Neural crest cell (in vitro differentiated cells): ENCODE measurements at places on chromosomes 3 and 15. TPM values are rescaled to one million over a fixed set of nuclear protein-coding genes. Genes with fewer than 3 reads are reported as not detected.

DNA sequence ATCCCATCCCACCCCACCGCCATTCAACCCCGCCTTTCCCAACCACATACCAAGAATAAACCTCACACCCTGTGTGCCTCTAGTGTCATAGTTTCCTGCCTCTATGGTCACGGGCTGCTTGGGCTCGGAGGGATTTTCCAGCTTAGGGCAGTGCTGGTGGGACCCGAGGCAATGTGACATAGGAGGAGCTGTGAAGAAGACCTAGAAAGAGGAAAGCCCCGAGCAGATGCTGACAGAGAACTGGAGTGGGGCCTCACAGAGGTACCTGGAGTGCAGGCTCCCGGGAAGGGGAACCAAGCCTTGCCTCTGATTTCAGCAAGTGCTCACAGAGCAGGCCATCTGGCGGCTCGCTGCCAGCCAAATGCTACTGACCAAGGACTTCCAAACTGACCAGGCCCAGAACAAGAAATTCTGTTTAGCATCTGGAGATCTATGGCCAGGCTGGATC is 27.5 kb downstream of the BHLHE40 start:
- H3K36me3 ChIP-seq: no peaks in the 10 kb centered on the region
- no peak for DNase-seq
- H3K4me1 ChIP-seq: no peaks in the 10 kb centered on the region

Gene SNTN
- total RNA-seq: not detected in 2 replicates

GRCh38 chr3:182629521-182629920 is 163.8 kb upstream of the ATP11B start:
- H3K4me1 ChIP-seq: no peaks in the 10 kb centered on the region
- no peak overlapping the region for H3K4me3 ChIP-seq
- no peaks in the 10 kb centered on the region for H3K27me3 ChIP-seq

Gene GNAT1
- not detected in 2 replicates for total RNA-seq

Gene DUOXA1
- not detected in 2 replicates for total RNA-seq

Gene SKOR1
- total RNA-seq: 0.36 and 0.49 TPM in 2 replicates

Gene TOPBP1
- 56.0 and 58.8 TPM in 2 replicates for total RNA-seq

DNA sequence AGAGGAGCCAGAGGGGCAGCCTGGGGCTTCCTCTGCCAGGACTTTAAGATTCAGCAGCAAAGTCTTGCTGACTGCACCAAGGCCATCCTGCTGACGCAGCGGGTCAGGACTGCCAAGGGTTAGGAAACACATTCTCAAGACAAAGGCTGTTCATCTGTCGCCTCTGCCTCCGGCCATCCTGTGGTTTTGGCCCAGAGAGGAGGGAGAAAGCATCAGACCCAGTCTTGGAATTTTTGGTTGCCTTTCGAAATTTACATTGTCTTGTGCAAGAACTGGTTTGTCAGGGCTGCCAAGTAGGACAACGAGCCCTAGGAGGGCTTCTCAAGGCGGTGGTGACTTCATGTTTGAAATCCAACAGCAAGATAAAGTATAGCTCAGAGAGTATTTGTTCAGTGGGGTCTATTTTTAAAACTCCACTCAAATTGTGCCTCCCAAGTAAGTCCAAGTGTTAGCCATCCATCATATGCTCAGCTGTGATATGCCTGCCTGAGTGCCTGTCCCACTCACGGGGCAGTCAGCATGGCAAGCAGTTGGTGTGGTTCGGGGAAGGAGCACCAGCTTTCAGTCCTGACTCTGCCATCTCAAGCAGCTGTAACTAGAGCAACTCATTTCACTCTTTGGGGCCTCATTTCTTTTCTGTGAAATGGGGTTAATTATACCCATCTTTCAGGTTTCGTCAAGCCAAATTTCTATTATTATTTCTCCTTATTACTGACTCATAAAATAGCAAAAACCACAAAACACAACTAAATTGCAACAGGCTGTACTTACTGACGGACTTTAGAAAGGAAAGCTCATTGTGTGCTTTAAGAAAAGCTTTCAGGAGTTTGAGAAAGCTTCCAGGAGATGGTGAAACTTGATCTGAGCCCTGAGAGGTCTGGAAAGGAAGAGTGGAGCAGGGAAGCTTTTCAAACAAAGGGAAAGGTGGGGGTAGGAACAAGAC is 42.4 kb upstream of the RHO start:
- H3K4me1 ChIP-seq: peaks cover 20% of the 10 kb centered on the region
- no peaks in the 10 kb centered on the region for H3K27me3 ChIP-seq
- H3K27ac ChIP-seq: peak overlapping the region; percentile 92
- DNase-seq: no peak
- no peak overlapping the region for H3K4me3 ChIP-seq

- peaks cover 14% of the 10 kb centered on the region for H3K27me3 ChIP-seq
- no peak for DNase-seq
- H3K4me3 ChIP-seq: no peak overlapping the region
Observed at GRCh38 chr3:2929574-2929973, 180.6 kb downstream of the IL5RA start.

DNA sequence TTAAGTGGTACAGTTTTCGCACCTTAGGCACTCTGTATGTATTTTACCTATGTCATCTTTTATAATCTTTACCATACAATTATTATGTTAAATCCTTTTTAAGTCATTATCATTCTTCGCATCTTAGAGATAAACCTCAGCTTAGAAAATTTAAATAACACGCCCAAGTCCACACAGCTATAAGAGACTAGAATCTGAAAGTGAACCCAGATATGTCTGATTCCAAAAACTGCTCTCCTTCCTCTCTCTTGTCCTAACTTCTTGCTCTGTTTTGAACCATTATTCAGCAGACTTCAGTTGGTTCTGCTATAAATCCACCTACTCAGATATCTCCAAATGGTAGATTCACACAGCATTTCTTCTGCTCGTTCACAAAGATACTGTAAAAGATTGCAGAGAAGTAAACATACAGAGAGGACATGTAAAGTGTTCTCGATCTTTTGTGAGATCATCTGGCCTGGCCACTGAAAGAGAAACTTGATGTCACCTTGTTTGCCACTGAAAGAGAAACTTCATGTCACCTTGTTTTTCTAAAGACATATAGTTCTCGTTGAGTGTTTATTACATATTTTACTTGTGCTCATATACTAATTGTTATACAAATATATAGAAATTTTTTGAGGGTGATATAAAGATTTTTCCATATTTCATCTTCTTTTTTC is 533.2 kb downstream of the GRM7 start:
- no peak for DNase-seq
- H3K4me1 ChIP-seq: no peaks in the 10 kb centered on the region
- no peak overlapping the region for H3K27ac ChIP-seq
- H3K36me3 ChIP-seq: no peaks in the 10 kb centered on the region
- H3K4me3 ChIP-seq: no peak overlapping the region

DNA sequence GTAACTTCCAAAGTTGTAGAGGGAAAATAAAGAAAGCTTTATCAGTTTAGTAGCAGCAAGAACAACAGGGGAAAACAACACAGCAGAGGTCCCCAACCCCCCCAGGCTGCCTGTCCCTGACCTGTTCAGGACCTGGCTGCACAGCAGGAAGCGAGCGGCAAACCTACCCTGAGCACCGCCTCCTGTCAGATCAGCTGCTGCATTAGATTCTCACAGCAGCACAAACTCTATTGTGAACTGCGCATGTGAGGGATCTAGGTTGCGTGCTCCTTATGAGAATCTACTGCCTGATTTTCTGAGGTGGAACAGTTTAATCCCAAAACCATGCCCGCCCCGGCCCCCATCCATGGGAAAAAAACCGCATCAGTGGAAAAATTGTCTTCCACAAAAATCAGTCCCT is 40.3 kb downstream of the USP50 start:
- H3K27ac ChIP-seq: no peak overlapping the region
- no peak overlapping the region for H3K4me3 ChIP-seq
- no peaks in the 10 kb centered on the region for H3K27me3 ChIP-seq
- peaks cover 8% of the 10 kb centered on the region for H3K4me1 ChIP-seq

DNA sequence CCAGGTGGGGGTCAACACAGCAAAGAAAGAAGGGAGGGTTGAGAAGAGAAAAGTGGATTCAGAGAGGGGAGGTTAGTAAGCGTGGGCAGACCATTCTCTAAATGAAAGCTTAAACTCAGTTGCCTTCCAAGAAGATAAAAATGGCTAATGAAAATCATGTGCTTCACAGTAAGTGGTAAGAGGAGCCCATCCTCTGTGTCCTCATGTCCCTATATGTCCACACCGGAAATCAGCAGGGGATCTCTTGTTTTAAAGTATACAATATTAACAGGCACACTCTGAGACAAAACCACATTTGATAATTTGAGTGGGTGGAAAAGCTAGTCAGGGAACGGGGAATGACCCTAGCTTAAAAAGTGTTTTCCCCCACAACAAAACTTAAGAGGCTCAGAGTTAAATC is 4.4 kb upstream of the FOXP1 start:
- DNase-seq: no peak
- no peak overlapping the region for H3K4me3 ChIP-seq
- peaks cover 16% of the 10 kb centered on the region for H3K27me3 ChIP-seq
- peaks cover 12% of the 10 kb centered on the region for H3K4me1 ChIP-seq

- no peak overlapping the region for H3K4me3 ChIP-seq
- H3K27ac ChIP-seq: no peak overlapping the region
- no peaks in the 10 kb centered on the region for H3K27me3 ChIP-seq
- peaks cover 34% of the 10 kb centered on the region for H3K4me1 ChIP-seq
- DNase-seq: no peak
Observed at GRCh38 chr3:65619451-65619881, 419.3 kb downstream of the MAGI1 start.

Gene TNK2
- 46.3 and 54.9 TPM in 2 replicates for total RNA-seq

GRCh38 chr3:149752788-149753136 is 473 bp upstream of the COMMD2 start:
- DNase-seq: no peak
- H3K4me3 ChIP-seq: peak overlapping the region; percentile 99
- H3K27me3 ChIP-seq: peaks cover 34% of the 10 kb centered on the region
- H3K4me1 ChIP-seq: peaks cover 22% of the 10 kb centered on the region
- no peak overlapping the region for H3K27ac ChIP-seq

GRCh38 chr3:1423566-1424089 is 330.8 kb downstream of the CNTN6 start:
- H3K27me3 ChIP-seq: no peaks in the 10 kb centered on the region
- no peak overlapping the region for H3K4me3 ChIP-seq
- no peaks in the 10 kb centered on the region for H3K4me1 ChIP-seq
- DNase-seq: no peak
- H3K27ac ChIP-seq: no peak overlapping the region

- no peaks in the 10 kb centered on the region for H3K36me3 ChIP-seq
- no peaks in the 10 kb centered on the region for H3K4me1 ChIP-seq
- H3K27me3 ChIP-seq: no peaks in the 10 kb centered on the region
- H3K27ac ChIP-seq: no peak overlapping the region
- no peak overlapping the region for H3K4me3 ChIP-seq
Observed at GRCh38 chr3:191217301-191217700, 18.3 kb downstream of the OSTN start.

DNA sequence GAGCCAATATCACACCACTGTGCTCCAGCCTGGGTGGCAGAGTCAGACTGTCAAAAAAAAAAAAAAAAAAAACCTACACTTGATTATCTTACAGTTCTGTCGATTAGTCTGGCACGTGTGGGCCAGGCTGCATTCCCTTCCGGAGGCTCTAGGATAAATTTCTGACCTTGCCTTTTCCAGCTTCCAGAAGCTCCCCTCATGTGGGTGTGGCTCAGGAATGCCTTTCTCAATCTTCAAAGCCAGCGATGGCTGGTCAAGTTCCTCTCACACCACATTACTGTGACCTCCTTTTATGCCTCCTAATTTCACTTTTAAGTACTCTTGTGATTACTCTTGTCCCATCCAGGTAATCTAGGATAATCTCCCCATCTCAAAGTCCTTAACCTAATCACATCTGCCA is 58.2 kb upstream of the DUT start:
- H3K27ac ChIP-seq: no peak overlapping the region
- H3K27me3 ChIP-seq: no peaks in the 10 kb centered on the region
- no peak overlapping the region for H3K4me3 ChIP-seq
- no peaks in the 10 kb centered on the region for H3K4me1 ChIP-seq

DNA sequence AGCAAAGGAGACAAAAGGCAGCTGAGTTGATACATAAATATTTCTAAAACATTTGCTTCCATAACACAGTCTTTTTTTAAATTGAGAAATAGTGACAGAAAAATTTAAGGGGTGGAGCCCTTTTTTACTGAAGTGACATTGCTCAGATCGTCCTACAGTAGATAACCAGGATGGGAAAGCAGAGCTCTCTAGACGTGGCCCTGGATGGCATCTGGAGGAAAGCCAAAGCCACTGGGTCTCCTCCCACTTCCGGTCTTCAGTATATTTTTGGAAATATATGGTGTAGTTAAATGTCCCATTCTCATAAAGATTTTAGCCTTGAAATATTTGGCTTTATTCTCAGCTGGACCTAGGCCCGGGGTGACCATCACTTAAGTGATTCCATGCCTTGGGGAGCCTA is 326.1 kb downstream of the ZNF621 start:
- H3K27ac ChIP-seq: no peak overlapping the region
- no peak for DNase-seq
- H3K4me3 ChIP-seq: no peak overlapping the region
- no peaks in the 10 kb centered on the region for H3K36me3 ChIP-seq
- no peaks in the 10 kb centered on the region for H3K4me1 ChIP-seq

GRCh38 chr15:74630284-74631086 is 14.8 kb downstream of the CLK3 start:
- H3K4me1 ChIP-seq: no peaks in the 10 kb centered on the region
- no peak overlapping the region for H3K4me3 ChIP-seq
- H3K27ac ChIP-seq: no peak overlapping the region
- DNase-seq: no peak
- peaks cover 8% of the 10 kb centered on the region for H3K36me3 ChIP-seq

Gene PRR23A
- not detected in 2 replicates for total RNA-seq

Gene C3orf80
- 0.18 and 0.44 TPM in 2 replicates for total RNA-seq

DNA sequence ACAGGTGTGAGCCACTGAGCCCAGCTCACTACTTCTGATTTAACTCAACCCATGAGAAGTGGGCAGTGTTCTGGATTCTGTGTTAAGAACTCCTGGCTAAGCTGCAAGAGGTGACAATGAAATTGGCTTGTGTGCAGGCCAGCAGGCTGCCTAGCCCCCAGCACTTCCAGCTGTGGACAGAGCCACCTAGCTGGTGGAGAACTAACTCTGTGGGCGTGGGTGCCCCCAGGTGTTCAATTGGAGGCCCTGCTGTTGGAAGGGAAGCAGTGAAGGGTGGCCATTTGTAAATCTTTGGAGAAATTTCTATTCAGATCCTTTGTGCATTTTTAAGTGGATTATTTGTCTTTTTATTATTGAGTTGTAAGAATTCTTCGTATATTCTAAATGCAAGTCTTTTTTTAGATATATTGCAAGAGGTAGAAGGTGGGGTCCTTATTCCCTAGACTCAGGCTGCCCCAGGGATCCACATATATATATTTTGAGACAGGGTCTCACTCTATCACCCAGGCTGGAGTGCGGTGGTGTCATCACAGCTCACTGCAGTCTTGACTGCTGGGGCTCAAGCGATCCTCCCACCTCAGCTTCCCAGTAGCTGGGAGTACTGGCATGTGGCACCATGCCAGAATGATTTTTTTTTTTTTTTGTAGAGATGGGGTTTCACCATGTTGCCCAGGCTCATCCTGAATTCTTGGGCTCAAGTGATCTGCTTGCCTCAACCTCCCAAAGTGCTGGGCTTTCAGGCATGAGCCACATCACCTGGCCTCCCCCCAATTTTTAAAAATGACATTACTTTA is 7.2 kb upstream of the SCAMP5 start:
- peaks cover 69% of the 10 kb centered on the region for H3K27me3 ChIP-seq
- no peaks in the 10 kb centered on the region for H3K4me1 ChIP-seq
- H3K36me3 ChIP-seq: no peaks in the 10 kb centered on the region
- H3K4me3 ChIP-seq: no peak overlapping the region

Gene SLC22A13
- total RNA-seq: 0.19 and 0.41 TPM in 2 replicates

GRCh38 chr15:69595009-69595791 is 142.6 kb downstream of the RPLP1 start:
- no peak overlapping the region for H3K4me3 ChIP-seq
- H3K36me3 ChIP-seq: no peaks in the 10 kb centered on the region
- no peak for DNase-seq
- H3K27me3 ChIP-seq: peaks cover 3% of the 10 kb centered on the region
- H3K27ac ChIP-seq: peak overlapping the region; percentile 64

- H3K27me3 ChIP-seq: no peaks in the 10 kb centered on the region
- H3K27ac ChIP-seq: no peak overlapping the region
- H3K4me3 ChIP-seq: no peak overlapping the region
- peaks cover 9% of the 10 kb centered on the region for H3K4me1 ChIP-seq
- no peak for DNase-seq
Observed at GRCh38 chr3:40765884-40766283, 241.1 kb downstream of the ZNF621 start.
